H1 (cell line): ENCODE measurements at places on chromosomes 5 and 9. TPM values are rescaled to one million over a fixed set of nuclear protein-coding genes. Genes with fewer than 3 reads are reported as not detected.

TNFSF8 gene
- not detected in 2 replicates for total RNA-seq

IL4 gene
- total RNA-seq, result not detected in 2 replicates

DNA sequence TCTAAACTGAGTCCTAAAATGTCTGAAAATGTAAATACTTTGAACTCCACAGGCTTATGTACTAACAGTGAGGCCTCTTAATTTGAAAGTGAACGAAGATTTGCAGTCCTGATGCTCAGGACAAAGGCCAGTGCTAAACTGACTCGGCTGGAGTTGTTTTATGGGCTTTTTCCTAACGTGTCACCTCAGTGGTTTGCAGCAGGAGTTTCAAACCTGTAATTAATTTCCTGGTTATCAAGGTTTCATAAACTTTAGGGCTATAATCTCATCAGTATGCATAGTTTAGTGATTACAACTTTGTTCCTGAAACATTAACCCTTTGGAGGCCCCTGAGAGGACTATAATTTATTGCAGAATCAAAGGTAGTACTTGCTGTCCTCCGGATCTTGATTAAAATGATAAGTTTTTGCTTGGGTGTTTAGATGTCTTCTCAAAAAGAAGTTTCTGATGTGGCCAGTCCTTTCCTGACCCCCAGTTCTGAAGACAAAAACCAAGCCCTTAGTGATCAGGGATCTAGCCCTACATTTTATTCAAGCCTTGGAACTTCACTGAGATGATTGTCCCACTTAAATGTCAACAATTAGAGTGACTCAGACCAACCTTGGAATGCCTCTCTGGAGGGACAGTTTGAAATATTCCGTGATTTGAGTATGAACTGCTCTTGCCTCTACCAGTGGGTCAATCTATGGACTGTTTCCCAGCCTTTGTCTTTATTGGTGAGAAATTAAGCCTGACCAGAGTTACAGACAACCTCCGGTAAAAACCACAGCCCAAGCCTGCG, 11.1 kb upstream of the S100Z start:
- no peaks in the 10 kb centered on the region for H3K27me3 ChIP-seq
- no peak overlapping the region for H3K27ac ChIP-seq
- H3K36me3 ChIP-seq, result peaks cover 3% of the 10 kb centered on the region
- DNase-seq, result no peak
- no peaks in the 10 kb centered on the region; the same call in 1 of the 2 replicates for H3K4me1 ChIP-seq

- H3K4me1 ChIP-seq, result no peaks in the 10 kb centered on the region
- H3K27me3 ChIP-seq, result no peaks in the 10 kb centered on the region
Measured at GRCh38 chr9:84481231-84481630, 140.7 kb upstream of the SLC28A3 start.

DNA sequence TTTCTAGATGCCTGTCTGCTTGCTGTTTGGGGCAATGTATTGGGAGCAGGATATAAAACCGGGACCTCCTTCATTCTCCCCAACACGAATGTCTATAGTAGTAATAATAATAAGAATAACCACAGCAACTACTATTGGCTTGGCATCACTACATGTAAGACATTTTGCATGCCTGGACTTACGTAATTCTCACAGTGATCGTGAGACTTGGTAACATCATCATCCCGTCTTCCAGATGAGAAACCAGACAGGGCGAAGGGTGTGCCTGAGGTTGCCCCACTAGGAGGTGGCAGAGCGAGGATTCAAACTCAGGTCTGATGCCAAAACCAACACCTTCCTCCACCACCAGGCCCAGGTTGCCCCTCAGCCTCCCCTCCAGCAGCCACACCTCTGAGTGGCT, 185.1 kb downstream of the RGS3 start:
- H3K27me3 ChIP-seq, result peaks cover 12% of the 10 kb centered on the region
- H3K4me3 ChIP-seq, result no peak overlapping the region
- peaks cover 10% of the 10 kb centered on the region; the same call in 1 of the 2 replicates for H3K4me1 ChIP-seq
- no peak overlapping the region for H3K27ac ChIP-seq
- no peaks in the 10 kb centered on the region for H3K36me3 ChIP-seq
- no peak for DNase-seq

DNA sequence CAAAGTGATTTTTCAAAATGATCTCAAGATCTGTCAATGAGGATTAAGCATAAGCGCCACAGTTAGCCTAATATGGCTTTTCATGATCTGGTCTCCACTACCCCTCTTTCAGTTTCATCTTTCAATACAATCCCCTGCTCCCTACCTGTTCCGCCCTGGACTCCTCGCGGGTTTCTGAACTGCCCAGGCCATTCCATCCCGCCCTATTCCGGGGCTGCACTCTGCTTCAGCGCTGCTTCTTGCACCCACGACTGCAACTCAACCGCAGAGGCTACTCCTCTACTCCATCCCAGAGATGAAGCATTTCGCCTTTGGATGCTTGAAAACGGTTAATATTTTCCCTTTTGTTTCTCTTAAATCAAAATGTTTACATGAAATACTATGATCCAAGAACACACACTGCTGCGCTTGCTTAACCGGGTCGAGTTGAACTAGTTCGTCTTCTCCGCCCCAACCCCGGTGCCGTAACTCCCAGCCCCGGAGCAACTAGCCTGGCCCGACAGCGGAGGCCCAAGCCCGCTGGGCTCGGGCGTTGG, 716 bp upstream of the OTULIN start:
- H3K36me3 ChIP-seq, result no peaks in the 10 kb centered on the region
- H3K4me1 ChIP-seq, result peaks cover 7% of the 10 kb centered on the region
- DNase-seq, result no peak
- peak overlapping the region; percentile 75 for H3K4me3 ChIP-seq
- H3K27ac ChIP-seq, result peak overlapping the region; percentile 30; the same call in 1 of the 2 replicates
